ENCODE measurements at places on chromosomes 3 and 15.

DNA sequence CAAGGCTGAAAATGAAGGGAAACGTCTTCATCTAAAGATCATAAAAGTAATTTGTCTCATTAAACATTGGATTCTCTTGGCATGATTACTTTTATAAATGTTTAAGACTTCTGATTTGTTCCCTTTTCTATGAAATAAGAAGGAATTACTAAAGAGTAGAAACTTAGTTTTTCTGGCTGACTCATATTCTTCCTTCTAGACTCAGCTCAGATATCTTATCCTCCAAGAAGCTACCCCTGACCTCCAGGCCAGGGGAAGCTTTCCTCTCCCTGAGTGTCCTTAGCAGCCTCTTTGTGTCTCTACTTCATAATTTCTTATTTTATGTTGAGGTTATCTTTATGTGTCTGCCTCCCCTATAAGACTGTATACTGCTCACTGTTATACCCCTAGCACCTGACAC, 291.9 kb upstream of the STT3B start:
- DNase-seq = no peak

DNA sequence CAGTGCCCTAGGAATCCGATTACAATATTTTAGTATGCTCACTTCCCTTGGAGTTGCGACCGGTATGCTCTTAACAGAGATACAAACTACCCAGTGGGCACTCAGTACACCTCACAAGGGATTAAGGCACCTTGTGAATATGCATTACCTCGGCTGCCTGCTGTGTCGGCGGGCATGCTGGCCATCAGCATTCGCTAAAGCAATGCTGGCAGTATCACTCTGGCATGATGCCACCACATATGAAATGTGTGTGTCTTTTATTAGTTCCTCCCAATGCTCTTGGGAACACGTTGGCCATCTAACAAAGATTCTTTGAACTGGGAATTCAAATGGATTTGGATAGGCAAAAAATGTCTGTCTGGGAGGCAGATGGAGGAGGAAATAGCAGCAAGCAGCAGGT, 67.4 kb upstream of the FOXB1 start:
- no peak for DNase-seq

DNA sequence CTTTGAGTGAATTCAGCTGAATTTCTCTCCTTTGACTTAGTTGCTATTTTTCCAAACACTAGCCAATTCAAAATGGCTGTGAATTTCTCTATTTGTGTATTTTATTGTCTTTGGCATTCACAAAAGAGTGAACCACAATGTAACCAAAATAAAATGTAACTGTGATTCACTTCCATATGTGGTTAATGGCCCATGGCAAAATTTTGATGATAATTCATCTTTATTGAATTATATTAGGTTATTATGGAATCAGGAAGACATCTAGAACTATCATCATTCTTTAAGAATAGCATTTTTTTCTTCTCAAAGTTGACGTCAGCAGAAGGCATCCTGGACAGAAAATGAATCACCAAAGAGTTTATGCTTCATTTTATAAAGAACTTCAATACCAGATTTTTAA, 705.3 kb upstream of the NAALADL2 start:
- no peak for DNase-seq

DNA sequence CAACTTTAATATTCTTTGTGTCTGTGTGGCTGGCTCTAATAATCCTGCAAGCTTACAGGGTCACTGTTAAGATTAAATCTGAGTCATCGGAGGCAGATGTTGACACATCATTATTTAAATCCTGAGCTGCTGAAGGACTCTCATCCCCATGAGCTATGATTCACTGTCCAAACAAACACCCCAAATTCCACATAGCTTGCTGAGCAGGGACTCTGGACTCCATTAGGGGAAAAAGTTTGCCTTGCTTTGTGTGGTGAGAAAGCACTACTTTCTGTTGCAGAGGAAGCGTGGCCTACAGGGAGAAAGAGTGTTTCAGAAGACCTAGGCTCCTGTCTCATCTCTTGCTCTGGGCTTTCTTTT, 213.7 kb downstream of the PDCD6IP start:
- no peak for DNase-seq

DNA sequence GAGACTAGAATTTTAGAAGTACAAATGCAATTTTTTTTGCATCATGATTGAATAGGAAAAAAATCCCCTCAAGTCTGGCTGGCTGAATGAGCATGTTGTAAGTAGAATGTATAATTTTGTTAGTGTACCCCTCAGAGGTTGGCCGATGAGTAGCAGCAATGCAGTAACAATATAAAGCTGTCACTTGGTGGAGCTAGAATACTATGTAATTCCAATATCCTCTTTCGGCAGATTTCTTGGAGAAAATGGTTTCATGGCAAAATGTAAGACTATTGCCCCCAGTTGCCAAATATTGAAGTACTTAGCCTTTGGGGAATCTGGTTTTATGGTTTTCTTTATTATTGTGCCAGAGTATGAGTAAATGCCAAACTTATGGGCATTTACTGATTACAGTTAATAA, 39.8 kb upstream of the SGO1 start:
- no peak for DNase-seq

GRCh38 chr3:132006605-132007204, 28.1 kb downstream of the CPNE4 start:
- DNase-seq = no peak

DNA sequence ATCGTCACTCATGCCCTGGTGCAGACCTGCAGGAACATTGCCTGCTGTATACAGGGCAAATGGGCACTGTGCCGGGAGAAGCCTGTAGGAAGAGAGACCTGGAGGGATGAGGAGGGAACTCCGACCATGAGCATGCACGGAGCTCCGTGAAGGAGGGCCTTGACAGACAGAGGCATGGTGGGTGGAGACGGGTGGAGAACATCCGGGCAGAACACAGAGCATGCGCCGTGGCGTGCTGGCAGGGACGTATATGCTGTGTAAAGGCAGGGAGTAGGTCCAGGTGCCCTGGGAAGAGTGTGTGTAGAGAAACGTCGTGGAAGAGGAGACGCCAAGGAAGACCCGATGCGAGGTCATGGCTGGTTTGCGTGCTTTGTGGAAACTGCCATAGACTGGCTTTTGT, 133.0 kb upstream of the FAN1 start:
- no peak for DNase-seq

DNA sequence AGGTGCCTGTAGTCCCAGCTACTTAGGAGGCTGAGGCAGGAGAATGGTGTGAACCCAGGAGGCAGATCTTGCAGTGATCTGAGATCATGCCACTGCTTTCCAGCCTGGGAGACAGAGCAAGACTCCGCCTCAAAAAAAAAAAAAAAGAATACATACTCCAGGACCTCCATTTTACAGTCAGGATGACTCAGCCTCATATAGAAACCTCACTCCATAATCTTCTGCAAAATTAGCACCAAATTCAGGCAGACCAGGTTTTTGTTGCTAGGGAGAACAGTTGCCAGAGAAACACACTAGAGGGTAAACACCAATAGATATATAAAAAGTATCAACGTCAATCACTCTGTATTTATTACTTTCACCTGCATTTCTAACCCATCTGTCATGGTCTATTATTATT, 28.3 kb upstream of the AP3B2 start:
- no peak for DNase-seq

- no peak for DNase-seq
Measured at GRCh38 chr3:148604270-148605085, 93.2 kb upstream of the AGTR1 start.

- no peak for DNase-seq
Measured at GRCh38 chr15:65920825-65921309, 51.6 kb downstream of the RAB11A start.

GRCh38 chr15:82105451-82106215, 59.8 kb upstream of the MEX3B start:
- no peak for DNase-seq

- no peak for DNase-seq
Measured at GRCh38 chr3:72960812-72961518, 35.6 kb upstream of the PPP4R2 start.

DNA sequence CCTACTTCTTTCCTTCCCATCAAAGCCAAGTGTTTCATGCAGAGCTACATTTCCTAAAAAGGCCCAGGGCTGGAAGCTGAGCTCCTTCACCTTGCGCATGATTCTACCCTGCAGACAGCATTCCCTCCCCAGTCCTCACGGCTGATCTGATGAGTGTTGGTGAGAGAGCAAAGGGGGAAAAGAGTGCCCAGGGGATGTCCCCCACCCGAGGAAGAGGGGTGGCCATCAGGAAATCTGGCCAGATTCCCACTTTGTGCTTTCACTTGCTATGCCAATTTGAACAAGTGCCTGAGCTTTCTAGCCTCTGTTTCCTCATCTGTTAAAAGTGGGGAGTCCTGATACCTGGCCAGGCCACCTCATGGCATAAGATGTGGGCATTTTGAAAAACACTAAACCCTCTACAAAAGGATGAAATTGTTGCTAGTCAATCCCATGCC, 231.0 kb upstream of the TLE3 start:
- DNase-seq = no peak

- no peak for DNase-seq
Measured at GRCh38 chr3:10454907-10455544, 50.4 kb downstream of the ATP2B2 start.

GRCh38 chr3:58754074-58754473, 87.5 kb upstream of the FAM3D start:
- DNase-seq = no peak

DNA sequence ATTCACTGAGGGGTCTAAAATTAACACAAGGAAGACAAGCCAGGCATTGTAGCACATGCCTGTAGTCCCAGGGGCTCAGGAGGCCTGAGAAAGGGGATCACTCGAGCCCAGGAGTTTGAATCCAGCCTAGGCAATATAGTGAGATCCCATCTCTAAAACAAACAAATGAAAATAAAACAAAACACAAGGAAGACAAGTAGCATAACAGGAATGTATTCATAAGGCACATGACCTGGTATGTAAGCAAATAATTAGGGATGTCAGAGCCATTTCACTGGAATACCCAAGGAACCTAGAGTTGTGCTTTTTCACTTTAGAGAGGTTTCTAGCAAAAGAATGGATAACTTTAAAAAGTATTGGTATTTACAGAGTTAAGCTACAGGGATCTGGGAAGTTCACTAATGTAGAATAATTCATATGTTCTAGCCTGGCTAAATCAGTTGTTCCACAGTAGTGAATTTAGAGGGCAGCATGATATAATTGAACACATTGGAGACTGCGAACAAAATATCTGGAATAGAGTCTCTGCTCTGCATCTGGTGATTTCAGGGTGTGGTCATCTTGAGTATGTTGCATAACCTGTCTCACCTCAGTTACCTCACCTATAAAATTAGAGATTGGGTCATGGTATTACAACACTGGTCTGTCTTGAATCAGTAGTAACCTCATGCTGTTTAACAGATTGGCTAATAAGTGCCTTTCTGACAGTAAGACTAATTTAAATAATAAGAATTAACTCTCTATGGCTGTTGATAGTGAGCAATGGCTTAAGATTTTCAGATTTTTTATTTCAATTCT, 9.3 kb downstream of the GRAMD1C start:
- no peak for DNase-seq

DNA sequence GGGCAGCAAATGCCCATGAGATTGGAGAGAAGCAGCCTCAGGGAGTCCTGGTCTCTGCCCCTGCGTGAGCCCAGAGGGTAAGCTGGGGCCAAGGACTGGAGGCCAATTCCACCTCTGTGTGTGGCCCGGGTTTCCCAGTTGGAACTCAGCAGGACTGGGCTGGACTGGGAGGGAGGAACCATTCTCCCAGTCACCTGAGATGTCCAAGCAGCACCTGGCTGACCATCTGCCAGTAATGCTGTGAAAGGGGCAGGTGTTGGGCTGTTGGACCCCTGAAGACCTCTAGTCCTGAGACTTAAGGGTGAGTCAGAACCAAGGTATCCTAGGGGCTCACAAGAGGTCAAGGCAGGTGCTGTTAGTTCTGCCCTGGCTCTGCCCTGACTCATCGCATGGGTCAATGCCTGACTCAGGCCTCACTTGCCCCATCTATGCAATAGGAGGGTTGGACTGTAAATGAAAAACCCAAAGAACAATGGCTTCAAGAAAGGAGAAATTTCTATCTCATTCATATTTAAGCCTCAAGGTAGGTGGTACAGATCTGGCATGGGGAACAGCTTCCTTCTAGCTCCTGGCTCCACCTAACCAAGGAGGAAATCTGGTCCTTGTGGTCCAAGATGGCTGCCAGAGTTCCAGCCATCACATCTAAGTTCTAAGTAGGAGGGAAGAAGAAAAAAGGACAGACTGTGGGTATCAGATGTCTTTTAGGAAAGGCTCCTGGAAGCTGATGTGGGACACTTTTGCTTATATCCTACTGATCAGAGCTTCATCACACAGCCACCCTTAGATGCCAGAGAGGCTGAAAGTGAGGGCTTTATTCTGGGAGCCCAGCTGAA, 111.3 kb downstream of the FBLN2 start:
- no peak for DNase-seq

- no peak for DNase-seq
Measured at GRCh38 chr3:128597900-128598299, 52.7 kb downstream of the RPN1 start.

- DNase-seq = no peak
Measured at GRCh38 chr15:80619680-80620079, 75.4 kb upstream of the ABHD17C start.

DNA sequence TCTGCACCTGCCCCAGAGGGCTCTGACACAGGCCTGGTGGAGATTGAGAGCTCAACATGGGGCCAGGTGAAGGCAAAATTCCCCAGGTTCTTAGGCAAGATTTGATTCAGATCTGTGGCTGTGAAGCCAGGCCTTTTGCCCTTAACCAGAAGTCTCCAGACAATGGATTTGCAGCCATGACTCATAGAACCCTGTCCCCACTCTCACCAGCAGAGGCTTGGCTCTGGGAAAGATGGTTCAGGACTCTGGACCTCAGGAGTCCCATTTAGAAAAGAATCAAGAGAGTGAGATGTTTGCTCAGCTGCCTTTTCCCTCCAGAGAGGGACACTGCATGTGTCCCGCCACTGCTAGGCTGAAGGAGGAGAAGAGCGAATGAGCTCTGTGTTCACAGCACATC, 361.4 kb upstream of the ICE2 start:
- DNase-seq = no peak

GRCh38 chr3:194447161-194447560, 39.6 kb downstream of the ATP13A3 start:
- DNase-seq = no peak

DNA sequence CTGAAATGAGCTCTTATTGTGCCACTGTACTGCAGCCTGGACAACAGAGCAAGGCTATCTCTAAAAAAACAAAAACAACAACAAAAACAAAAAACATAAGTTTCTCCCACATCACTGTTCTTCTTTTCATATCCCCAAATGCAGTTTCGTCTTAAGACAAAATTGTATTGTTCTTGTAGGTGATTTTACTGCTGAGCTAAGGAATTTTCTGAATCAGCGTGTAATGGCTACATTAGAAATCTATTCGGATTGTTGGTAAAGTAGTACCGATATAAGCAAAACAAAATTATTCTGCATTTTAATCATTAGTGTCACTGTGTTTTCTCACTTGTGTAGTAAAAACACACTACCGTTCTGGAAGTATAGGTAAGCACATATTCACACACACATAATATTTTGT, 512.5 kb downstream of the ROBO1 start:
- DNase-seq = no peak
